ENCODE measurements at places on chromosomes 1 and 21.
A peak's percentile ranks its signal among the peaks of the same experiment; 100 is the strongest.

DNA sequence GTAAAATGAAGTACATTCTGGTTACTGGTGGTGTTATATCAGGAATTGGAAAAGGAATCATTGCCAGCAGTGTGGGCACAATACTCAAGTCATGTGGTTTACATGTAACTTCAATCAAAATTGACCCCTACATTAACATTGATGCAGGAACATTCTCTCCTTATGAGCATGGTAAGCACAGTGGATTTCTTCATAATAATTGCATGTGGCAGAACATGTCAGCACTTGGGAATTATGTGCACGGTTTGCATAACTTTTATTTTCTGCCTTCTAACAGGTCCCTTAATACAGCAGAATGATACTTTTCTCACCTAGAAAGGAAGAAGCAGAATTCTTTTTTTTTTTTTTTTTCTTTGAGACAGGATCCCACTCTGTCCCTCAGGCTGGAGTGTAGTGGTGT lies 3.8 kb downstream of the CTPS1 start:
- no peak for DNase-seq

DNA sequence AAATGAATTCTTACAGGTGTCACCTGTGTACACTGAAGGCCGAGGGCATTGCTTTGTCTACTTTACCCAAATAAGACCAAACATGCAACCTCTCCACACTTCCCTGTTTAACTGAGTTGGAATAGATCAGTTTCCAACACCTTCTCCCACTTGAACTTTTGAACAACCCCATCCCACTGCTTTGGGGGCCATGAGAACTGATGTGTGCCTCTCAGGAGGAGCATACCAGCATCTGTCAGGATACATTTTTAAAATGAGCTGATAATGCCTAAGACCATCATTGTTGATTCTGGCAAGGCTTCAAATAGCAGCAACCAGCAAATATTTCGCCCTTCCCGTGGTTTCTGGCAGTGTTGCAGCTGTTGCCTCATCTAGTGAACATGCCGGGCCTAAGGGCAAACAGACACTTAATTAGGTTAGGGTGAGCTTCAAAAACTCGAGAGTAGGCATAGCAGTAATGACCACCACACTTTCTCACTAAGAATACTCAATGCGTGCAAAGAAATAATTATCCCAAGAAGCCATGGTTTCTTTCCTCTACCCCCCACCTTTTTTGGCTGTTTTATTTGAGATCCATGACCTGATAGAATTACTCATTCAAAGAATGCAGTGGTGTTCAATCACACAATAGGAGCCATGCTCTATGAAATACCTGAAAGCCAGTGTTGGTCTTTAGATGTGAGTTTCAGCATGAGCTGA lies 63.7 kb downstream of the MAP10 start:
- DNase-seq = no peak

- DNase-seq = no peak
These were observed 27.2 kb downstream of the C8B start for GRCh38 chr1:56938646-56939045.

DNA sequence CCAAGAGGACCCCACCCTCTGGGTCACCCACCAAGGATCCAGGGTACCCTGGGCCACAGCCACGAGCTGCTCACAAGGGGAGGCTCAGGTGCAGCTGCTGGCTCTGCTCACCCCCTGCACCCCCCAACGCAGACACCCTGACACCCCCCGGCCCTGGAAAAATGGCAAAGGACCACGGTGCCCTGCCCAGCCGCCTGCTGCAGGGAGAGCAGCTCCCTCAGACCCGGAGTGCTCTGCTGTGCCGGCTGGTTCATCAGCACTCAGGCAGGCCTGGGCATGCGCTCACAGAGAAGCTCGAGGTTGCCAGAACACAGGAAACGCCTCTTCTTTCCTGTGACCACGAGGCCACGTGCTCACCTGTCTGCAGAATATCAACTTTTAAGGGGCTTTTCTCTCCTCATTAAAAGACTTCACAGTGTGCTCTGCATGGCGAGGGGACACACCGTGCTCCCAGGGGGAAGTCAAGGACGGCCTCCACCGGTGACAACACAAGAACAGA lies 4.3 kb upstream of the C1QTNF12 start:
- DNase-seq = no peak

DNA sequence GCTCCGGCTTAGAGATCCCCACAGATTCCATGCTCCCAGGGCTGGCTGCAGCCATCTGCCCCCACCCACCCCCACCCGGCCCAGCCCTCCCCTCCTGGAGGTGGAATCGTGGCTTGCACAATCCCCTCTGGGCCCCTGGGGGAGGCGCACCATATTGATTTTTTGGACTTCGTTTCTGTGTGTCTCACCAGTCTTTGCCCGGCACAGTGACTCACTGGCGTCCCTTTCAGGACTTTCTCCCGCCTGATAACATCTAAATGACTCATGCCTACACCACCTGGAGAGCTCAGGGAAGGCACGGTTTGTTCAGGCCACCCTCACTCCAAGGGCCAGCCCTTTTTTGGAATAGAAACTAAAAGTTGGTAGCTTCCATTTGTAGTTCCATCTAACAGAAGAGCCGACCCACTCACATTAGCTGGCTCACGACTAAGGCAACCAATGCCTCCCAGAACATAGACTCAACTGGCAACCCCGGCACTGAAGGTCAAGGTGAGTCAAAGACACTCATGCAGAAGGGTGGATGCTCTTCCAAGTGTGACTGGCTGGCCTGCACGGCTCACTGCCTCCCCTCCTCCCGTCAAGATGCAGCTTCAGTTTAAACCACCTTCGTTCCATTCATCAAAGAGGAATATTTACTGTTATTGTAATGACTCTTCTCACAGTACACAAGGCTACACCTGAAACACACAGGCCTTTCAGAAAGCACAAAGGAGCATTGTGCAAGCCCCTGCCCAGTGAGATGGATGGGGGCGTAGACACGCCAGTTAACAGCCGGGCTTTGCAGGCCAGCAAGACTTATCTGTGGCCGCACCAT lies 18.1 kb upstream of the ETS2 start:
- DNase-seq = peak; percentile 74

GRCh38 chr21:25565272-25566211 lies 41.7 kb downstream of the MRPL39 start:
- DNase-seq = no peak

DNA sequence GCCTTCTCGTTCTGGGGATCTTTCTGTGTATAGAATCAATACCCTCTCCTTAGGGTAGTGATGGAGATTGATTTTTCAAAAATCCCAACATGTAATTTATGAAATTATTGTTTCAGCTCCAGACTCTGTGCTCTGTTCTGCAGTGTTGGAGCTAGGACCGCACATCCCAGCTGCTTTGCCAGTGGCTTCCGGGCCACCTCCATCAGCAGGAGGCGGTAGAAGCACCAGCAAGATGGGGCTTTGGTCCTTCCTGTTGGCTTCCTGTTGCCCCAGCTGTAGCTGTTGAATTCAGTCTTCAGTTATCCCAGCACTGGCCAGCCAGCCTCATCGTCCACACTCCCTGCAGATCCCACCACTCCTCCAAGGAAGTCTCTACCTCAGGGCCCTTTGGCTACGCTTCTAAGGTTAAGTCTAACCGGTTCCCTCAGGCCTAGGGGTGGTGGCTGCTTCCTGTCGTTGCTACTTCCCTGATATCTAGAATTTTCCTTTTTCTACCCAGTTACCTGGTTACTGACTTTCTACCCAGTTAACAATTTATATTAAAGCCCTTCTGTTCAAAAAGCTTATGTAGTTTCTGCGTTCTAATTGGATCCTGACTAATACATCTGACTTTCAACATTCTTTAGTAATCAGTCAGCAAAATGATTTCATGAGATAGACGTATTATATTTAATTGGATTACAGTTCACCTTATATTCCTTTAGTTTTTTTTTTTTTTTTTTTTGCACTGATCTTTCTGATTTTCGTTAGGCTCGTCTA lies 24.6 kb downstream of the GALNT2 start:
- no peak for DNase-seq

GRCh38 chr1:27526569-27527222 lies 36.7 kb upstream of the WASF2 start:
- DNase-seq = no peak

GRCh38 chr1:230058626-230059025 lies 8.4 kb upstream of the GALNT2 start:
- no peak for DNase-seq

GRCh38 chr1:20308569-20308968 lies 17.9 kb downstream of the VWA5B1 start:
- DNase-seq = no peak
